ENCODE measurements at places on chromosomes 12 and 14. TPM values are rescaled to one million over a fixed set of nuclear protein-coding genes. Genes with fewer than 3 reads are reported as not detected.

Gene LRIG3
- 14.5 TPM for total RNA-seq

Gene KRT74
- total RNA-seq, result not detected

Gene PRB2
- not detected for total RNA-seq

Gene KRT1
- not detected for total RNA-seq

Gene IRAK3
- total RNA-seq, result 8.6 TPM

Gene SSPN
- total RNA-seq, result 0.67 TPM

Gene PWP1
- total RNA-seq, result 17.5 TPM

Gene KRT78
- total RNA-seq, result not detected

Gene TRHDE
- 0.17 TPM for total RNA-seq

Gene GPX2
- 38.6 TPM for total RNA-seq

Gene BDKRB1
- not detected for total RNA-seq

Gene BCL2L14
- total RNA-seq, result 0.17 TPM

DNA sequence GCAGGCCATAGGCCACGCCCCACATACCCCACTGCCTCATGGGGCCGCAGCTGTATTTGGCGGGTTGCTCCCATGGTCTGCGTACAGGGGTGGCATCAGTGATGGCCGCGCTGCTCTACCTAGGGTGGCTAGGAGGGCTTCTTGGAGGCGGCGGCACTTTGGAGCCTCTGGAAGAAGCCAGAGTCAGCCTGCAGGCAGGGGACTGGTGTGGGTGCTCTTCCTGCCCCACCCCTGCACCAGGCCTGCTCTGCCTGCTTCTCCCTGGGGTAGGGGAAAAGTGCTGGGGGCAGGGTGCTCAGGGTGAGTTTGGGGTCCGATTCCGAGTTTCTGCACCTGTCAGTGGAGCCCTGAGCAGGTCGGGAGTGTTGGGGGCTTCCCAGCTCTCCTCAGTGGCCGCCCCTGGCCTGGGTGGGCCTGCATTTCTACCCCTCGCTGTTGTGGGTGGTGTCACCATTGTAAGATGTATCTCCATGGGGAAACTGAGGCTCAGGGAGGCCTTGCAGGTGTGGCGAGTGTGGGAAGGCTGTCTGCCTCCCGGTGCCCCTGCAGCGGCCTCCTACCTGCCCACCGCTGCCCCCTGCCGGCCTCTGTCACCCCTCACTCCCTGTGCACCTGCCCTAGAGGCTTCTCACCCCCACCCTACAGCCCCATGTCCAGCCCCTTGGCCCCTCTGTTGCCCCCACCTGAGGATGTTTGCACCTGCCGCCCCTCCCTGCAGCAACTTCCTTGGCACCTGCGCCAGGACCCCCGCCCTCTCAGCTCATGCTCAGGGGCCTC is 5.5 kb downstream of the CEP170B start:
- H3K4me1 ChIP-seq, result peaks cover 59% of the 10 kb centered on the region
- no peaks in the 10 kb centered on the region for H3K27me3 ChIP-seq
- DNase-seq, result peak; percentile 51

DNA sequence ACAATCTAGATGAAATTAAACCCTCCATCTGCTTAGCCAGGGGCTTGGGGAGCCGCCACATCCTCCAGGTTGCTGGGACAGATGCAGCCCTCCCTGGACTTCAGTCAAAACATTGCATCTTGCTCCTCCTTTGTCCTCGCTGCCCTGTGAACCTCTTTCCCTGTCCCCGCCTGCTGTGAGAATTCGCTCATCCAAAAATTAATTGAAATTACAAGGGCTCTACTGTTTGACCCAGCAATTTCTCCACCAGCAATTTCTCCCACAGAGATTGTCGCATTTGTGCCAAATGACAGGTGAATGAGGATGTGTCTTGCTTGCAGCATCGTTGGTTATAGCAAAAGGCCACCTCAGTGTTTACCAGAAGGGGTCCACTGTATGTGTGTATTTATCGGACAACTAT is 5.0 kb upstream of the POP5 start:
- no peak for DNase-seq
- no peaks in the 10 kb centered on the region for H3K36me3 ChIP-seq
- no peak overlapping the region for H3K27ac ChIP-seq

DNA sequence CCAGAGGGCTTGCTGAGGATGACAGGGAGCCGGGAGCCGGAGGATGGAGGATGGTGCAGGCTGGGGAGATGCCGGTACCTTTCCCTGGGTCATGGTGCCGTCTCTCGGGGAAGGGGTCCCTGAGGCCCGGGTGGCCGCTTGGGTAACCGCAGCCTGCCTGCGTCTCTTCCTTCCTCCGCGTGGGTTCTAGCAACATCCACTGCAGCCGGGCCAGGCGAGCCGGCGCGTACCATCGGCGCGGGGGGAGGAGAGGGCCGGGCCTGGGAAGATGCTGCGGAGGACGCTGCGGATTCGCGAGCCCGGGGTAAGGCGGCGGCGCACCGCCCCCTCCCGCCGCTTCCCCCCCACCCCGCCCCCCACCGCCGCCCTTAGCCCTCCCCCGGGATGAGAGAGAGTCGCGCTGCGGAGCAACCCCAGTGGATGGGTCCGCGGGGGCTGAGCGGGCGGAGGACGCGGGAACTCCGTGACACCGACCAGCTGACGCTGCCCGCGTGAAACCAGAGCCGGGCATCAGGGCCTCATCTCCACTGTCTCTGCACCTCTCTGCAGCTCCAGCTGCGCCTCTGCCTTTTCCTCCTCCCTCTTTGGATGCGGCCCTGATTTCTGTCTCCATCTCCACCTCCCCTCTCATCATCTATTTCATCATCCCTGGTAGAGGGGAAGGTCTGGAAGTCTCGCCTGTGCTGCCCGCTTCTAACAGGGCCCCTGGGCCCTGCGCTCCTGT is at the start of gene FAIM2:
Gene FAIM2, minus strand, starts transcription at position 201 of the 724 bp plus-strand sequence. Its CDS starts 108 bp downstream, at position 93.
- DNase-seq, result no peak
- H3K4me1 ChIP-seq, result no peaks in the 10 kb centered on the region
- no peak within 1 kb of the TSS for H3K27ac ChIP-seq
- H3K4me3 ChIP-seq, result no peak within 1 kb of the TSS

- no peak overlapping the region for H3K27ac ChIP-seq
- H3K36me3 ChIP-seq, result no peaks in the 10 kb centered on the region
- H3K4me3 ChIP-seq, result no peak overlapping the region
- no peaks in the 10 kb centered on the region for H3K27me3 ChIP-seq
- no peaks in the 10 kb centered on the region for H3K4me1 ChIP-seq
These were observed 503.5 kb downstream of the LRFN5 start for GRCh38 chr14:42110167-42110566.

- peaks cover 13% of the 10 kb centered on the region for H3K36me3 ChIP-seq
- no peaks in the 10 kb centered on the region for H3K27me3 ChIP-seq
- peaks cover 2% of the 10 kb centered on the region for H3K4me1 ChIP-seq
- H3K27ac ChIP-seq, result peak overlapping the region; percentile 59
These were observed 6.0 kb downstream of the PSMD9 start for GRCh38 chr12:121894633-121895032.

GRCh38 chr12:6542209-6543009 is 8.1 kb downstream of the GAPDH start:
- H3K4me3 ChIP-seq, result no peak overlapping the region
- H3K36me3 ChIP-seq, result peaks cover 26% of the 10 kb centered on the region
- DNase-seq, result peak; percentile 63
- H3K27ac ChIP-seq, result peak overlapping the region; percentile 98
- no peaks in the 10 kb centered on the region for H3K27me3 ChIP-seq

DNA sequence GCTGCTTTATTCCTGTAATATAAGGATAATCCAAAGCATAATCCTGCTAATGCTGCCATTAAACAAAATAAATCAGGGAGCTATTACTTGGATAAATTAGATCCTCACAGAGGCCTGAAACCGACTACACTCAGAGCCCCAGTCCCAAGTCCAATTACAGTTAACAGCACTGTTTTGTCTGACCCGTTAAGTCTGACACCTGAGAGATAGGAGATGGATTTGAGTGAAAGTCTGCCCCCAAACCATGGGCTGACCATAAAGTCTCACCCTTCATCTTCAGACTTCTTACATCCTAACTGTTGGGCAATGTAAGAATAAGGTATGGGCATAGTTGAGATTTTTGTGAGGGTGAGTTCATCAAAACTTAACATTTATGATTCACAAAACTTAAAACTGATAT is 181.7 kb downstream of the PLCZ1 start:
- no peak overlapping the region for H3K27ac ChIP-seq
- H3K4me3 ChIP-seq, result no peak overlapping the region
- no peaks in the 10 kb centered on the region for H3K36me3 ChIP-seq
- H3K27me3 ChIP-seq, result no peaks in the 10 kb centered on the region
- DNase-seq, result no peak

DNA sequence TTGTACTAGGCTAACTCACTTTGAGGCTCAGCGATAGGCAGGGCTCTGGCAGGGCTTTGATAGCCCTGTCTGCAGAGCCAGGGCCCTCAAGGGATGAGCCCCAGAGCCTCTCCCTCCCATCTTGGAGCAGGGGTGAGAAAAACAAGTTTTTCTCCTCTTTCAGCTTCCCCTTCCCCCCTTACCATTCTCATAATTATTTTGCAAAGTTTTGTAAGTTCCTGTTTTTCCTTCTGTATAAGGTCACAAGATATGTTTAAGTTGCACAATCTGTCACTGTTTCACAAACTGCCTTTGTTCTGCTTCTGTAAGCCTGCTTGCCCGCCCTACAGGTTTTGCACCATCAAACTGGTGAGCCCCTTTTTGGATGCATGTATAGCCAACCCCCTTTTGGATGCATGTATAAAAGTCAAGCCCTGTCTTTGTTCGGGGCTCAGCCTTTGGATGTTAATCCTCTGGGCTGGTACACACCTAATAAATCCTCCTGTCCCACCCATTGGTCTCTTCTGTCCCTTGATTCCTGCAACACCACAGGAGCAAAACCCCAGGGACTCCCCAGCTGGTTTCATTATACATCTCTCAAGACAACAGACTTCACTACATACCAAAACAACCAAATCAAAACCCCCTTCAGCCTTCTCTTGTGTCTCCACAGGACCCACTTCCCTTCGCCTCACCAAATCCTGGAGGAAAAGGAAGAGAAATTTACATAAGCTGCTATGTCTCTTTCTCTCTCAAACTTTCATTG is 52.5 kb upstream of the RESF1 start:
- no peak for DNase-seq
- H3K27me3 ChIP-seq, result no peaks in the 10 kb centered on the region
- H3K27ac ChIP-seq, result peak overlapping the region; percentile 6
- no peak overlapping the region for H3K4me3 ChIP-seq
- no peaks in the 10 kb centered on the region for H3K4me1 ChIP-seq
- H3K36me3 ChIP-seq, result no peaks in the 10 kb centered on the region

DNA sequence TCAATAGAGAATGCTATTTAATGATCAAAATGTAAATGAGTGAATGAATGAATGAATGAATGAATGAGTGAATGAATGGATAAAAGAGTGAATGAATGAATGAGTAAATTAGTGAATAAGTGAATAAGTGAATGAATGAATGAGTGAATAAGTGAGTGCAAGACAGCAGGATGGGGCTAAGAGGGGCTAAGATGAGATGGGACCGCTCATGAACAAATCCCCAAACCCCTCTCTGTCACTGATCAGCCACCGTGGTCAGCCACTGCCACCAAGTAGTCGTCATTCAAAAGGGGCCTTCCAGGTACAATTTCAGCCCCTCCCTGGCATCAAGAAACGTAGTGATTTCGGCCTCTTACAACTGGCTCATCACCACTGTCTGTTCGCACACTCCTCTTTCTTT is 79.2 kb downstream of the BCL11B start:
- no peak overlapping the region for H3K4me3 ChIP-seq
- DNase-seq, result no peak
- H3K4me1 ChIP-seq, result peaks cover 12% of the 10 kb centered on the region

GRCh38 chr12:76020281-76020680 is 11.3 kb downstream of the PHLDA1 start:
- peak overlapping the region; percentile 76 for H3K27ac ChIP-seq
- DNase-seq, result no peak
- no peaks in the 10 kb centered on the region for H3K27me3 ChIP-seq

GRCh38 chr12:5948696-5949095 is 3.6 kb upstream of the ANO2 start:
- peaks cover 6% of the 10 kb centered on the region for H3K27me3 ChIP-seq
- H3K4me3 ChIP-seq, result no peak overlapping the region
- no peak for DNase-seq
- no peaks in the 10 kb centered on the region for H3K36me3 ChIP-seq
- no peak overlapping the region for H3K27ac ChIP-seq

DNA sequence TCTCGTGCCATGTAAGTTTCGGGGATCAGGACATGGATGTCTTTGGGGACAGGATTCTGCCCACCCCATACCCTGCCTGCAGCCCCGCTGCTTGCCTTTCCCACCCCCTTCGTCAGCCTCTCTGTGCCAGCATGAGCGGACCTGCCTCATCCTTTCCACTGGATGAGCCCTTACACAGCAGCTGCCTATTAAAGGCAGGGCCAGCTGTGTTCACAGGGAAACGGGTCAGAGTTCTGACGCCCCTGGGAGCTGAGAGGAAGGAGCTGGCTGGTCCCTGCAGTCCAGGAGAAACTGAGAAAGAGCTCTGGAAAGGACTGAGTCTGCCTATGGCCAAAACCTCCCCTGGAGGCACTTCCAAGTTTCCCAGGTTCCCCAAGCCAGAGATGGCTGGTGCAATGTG is 83.5 kb upstream of the NCOR2 start:
- peaks cover 22% of the 10 kb centered on the region for H3K4me1 ChIP-seq
- H3K36me3 ChIP-seq, result no peaks in the 10 kb centered on the region
- DNase-seq, result no peak
- H3K27ac ChIP-seq, result no peak overlapping the region

All from liver (tissue), 10 donors.